ENCODE measurements at places on chromosomes 3 and 15.
A peak's percentile ranks its signal among the peaks of the same experiment; 100 is the strongest.

- no peak for DNase-seq
These were observed 82.7 kb downstream of the CD47 start for GRCh38 chr3:108008106-108008505.

DNA sequence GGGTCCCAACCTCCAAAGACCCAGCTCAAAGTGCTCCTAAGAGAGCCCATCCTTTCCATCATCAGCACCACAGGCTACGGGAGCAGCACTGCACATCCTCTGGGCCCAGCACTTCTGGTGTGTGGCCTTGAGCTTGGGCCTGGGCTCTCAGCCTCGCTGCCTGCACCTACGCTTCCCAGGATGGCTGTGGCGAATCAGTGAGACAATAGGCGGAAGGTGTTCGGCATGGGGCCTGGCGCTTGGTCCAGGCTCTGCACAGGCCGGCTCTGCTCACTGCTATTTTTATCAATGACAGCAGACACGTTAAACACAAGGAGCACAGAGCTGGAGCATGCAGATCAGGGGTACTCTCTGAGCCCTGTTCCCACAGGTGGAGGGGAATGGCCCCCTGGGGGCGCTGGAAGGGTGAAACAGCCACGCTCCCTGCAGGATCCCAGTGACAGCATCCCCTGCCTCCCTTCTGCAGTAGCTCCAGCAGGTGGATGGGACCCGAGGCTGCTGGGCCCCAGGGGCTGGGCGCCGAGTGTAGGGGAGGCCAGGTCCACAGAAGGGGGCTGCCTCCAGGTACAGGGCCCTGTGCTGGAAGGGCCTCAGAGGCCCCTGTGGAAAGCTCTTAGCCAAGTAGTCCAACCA lies 90.0 kb upstream of the RPL32 start:
- DNase-seq: no peak

DNA sequence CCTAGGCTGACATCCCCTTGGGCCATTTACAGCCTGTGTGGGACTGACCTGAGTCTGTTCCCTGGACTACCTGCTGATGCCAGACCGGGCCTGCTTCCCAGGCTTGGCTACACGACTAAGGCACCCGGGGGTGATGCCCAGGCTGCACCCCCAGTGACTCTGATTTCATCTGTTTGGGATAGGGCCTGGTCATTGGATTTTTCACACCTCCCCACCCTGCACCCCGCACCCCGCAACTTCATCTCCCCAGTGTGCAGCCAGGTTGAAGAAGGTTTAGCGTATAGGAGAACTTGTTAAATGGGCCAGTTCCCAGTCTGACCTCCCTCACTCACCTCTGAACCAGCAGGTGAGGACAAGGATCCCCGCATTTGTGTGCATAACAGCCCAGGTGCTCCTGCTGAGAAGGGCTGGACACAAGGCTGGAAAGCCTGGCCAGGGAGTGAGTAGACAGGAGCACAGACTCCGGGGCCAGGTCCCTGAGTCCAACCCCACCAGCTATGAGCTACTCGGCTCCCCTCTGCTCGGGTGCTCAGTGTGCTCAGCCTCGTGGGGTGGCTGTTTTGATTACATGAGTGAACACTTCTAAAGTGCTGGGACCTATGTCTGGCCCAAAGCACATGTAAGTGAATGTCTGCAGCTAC lies 18.5 kb downstream of the SLC6A20 start:
- no peak for DNase-seq

DNA sequence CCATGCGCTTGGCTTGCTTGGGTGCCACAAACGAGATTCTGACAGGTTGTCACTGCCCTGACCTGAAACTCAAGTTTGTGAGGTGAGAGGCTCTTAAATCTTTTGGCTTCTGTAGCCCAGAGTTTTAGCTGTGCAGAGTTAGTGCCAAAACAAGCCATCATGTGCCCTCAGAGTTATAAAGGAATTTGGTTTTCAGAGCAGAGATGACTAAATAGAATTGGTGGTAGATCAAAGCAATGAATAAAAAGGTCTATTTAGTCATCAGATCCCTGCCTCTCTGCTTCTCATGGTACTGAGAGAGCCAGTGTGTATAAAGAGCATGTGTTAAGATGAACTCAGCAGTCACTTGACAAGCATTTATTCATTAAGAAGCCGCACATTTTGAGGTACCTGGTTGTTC lies 207.5 kb upstream of the DPH6 start:
- peak; percentile 14 for DNase-seq

DNA sequence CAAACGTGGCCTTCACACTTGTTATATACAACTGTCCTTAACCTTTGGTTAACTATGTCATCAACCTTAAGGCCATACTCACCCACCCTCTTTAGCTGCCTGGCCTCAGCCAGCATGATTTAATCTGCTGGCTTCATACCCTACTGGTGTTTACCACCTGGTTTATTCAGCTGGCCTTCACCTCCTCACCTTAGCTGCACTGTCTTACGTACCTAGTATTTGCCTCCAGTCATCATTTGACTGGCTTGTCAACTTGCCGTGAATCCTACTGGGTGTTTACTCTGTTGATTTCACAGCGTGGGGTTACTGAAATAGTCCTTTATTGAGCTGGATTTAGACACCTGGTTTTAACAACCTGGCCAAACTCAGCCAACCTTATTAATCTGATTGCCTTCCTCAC lies 102.8 kb downstream of the IL12A start:
- DNase-seq: peak; percentile 63

- no peak for DNase-seq
These were observed 819.7 kb upstream of the ALCAM start for GRCh38 chr3:104547031-104547430.

- DNase-seq: peak; percentile 31
These were observed 2.7 kb upstream of the C2CD4A start for GRCh38 chr15:62063825-62064635.

DNA sequence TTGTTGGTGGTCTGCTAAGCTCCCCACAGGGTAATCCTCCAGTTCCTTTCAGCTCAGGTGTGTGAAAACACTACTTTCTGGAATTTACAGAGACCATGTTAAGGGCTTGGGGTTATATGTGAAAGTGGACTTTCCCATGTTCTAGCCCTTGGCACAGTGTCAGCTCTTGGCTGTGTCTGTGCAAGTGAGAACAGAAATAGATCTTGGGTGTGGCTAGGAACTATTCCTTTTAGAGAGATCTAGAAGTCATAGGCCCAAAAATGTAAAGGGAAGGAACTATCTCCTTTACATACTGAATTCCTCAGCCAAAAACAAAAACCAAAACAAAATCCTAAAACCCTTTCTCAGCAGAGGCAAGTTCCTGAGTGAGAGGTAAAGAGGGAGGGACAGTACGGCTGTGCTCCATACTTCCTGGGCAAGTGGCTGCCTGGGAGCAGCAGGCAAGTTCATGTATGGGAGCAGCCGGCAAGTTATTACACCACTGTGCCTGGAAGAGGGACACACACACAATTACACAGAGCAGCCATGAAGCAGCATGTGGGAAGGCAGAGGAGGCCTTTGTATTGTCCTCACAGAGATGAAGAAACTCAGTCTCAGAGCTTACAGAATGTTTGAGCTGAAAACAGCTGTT lies 19.9 kb upstream of the C3orf62 start:
- no peak for DNase-seq

DNA sequence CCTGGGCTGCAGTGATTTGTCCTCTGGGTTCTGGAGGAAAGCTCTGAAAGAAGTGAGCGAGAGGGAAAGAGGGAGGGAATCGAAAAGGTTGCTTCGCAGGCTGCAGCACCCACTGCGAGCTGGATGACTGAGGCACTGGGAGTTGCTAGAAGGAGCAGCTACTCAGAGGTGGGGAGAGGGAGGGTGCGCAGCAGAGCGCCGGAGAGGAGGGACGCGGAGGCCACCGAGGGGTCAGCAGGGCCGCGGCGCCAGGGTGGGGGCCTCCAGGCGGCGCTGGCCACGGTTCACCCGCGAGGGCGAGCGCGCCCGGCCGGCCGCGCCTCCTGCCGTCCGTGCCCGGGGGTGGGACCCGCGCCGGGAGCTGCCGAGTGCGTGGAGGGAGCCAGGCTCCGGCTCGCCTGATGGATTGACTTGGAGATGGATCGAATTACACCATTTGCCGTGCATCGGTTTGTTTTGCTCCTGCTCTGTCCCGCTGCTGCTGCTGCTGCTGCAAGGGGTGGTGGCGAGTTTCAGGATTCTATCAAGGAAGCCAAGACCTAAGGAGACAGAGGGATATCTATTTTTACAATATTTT lies at the start of gene SEMA6D:
Gene SEMA6D, plus strand, starts transcription at position 470 of the 577 bp plus-strand sequence. CDS start 42,294 bp downstream, outside the sequence.
- peak; percentile 88 for DNase-seq

- peak; percentile 16 for DNase-seq
These were observed 96.7 kb downstream of the KBTBD8 start for GRCh38 chr3:67094774-67095173.

DNA sequence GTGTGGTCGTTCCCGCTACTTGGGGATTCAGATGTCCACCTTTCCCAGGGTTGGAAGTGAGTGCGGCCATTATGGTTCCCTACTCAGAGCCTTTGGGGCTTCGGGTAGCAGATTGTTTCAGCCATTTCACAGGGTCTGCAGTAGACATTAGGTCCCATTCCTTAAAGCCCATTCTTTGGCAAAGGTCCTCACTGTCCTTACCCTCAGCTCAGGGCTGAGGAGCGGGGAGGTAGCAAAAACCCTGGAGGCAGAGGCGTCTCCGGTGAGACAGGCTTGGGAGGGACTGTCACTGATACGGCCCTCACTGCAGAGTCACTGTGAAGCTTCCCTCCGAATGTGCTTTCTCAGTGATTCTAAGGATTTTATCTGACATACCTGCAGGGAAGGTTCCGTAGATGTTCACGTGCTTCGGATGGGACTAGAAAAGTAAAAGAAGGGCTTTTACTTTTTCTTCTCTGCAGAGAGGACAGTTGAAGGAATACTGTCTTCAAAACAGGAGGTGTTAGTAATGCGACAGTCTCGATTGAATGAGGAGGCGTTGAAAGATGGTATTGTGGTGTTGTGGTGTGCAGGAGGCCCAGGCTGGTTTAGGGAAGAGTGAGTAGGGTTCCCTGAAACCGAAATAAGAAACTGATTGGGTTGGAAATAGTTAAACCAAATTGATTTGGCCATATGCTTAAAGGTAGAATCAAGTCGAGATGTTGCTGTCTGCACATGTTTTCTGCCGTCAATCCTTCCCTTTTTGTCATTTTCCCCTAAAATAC lies 630 bp downstream of the ATP6V1A start:
- DNase-seq: no peak
